ENCODE measurements at places on chromosomes 5 and 9.

DNA sequence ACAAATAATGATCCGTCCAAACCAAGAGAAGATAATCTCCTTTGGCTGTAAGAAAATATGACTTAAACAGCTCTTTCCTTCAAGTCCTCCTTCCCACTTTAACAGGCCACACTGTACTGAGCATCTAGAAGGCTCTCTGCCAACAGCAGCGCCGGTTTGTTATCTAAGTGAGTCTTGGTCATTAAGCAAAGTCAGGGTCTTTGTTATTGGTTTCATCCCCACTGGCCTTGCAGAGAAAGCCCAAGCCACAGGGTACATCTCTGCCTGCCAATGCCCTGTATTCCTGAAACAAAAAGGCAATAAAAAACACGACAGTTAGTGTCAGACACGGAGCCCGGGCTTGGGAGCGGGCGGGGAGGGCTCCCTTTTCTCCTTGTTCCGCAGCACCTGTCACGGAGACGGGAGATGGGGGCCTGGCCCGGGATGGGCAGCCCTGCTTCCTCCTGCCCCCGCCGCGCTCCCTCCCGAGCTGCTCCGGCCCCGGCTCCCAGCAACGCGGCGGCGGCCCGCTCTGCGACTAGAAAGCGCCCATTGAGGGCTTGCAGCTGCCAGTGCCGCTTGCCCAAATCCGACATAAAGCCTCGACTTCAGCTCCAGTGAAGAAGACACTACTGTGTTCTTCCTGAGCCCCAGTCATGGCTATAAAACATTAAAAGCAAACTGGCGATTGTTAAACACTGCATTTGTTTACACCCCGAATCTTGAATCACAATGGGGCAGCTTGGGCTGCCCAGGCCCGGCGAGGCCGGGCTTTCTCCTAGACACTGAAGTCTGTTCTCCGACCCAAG, 28.1 kb upstream of the PIK3R1 start:
- no peak for DNase-seq

DNA sequence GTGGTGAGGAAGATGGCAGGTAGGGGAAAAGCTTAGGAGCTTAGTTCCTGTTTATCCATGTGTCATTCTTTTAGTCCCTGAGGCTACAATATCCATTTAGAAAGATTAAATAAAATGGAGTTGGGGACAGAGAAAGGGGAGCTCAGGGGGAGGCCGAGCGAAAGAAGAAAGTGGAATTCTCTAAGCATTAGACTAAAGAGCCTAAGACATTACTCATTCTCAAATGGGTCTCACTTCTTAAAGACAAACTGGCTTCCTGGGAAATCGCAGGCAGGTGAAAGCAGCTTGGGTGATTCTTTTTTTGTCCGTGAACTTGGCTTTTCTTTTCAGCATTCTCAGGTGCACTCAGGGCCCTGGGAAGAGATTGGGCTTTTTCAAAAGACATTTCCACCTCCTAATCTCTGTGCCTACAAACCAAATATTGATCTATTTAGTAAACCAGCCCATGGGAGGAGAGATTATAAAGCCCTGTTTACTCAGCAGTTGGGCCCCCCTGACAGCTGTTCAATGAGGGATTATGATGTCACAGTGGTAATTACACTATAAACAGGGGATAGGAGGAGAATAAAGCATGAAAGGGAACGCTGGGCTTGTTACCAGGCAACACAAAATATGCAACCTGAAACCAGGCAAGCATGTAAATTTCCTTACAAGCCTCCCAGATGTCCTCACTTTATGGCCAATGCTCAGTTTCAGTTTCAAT, 584.0 kb downstream of the ACTL7B start:
- peak; percentile 98 for DNase-seq

- DNase-seq, result no peak
Measured at GRCh38 chr9:86389628-86390027, 35.4 kb upstream of the TUT7 start.

DNA sequence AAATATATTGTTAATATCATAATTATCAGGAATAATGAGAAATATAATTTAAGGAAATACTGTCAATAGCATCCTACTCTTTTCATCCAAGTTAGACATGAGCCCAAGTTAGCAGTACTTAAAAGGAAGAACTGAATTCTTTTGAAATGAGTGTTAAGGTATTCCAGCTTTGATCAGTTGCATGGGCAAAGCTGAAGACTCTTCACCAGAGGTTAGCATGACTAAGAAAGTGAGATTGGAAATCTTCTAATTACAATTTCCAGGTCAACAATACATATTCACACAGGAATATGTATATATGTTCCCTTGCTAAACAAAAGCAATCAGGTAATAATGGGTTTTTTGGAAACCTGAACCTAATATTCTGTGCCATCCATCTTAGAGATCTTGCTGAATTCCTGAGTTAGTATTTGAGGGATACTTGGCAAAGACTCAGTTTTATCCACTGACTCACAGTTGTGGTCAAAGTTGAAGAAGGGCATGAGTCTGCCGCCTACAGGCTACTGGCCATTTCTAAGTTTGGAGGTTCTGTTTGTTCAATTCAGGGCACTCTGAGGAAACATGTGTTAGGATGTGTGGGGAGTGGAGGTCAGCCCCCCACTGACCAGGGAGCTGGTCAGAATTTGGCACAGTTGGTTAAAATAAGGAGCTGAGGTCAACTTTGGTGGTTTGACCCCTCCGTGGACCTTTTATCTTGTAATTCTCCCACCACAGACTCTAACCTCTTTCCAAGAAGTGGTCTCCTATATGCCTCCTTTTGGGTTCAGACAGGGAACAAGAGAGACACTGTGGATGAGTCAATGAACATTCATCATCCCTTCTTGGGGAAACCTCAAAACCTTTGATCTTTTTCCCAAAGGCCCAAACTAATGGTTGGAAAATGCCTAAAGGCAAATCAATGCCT, 118.3 kb downstream of the PIK3R1 start:
- DNase-seq, result no peak

GRCh38 chr5:157870837-157871834, 12.2 kb upstream of the CLINT1 start:
- DNase-seq, result no peak

GRCh38 chr5:159786901-159787691, 129.2 kb upstream of the ADRA1B start:
- no peak for DNase-seq

- DNase-seq, result no peak
Measured at GRCh38 chr9:14909181-14909580, 1.0 kb downstream of the FREM1 start.

- no peak for DNase-seq
Measured at GRCh38 chr9:133253268-133253667, 21.7 kb downstream of the ABO start.

GRCh38 chr9:129783516-129784361, 19.2 kb upstream of the TOR1B start:
- DNase-seq, result peak; percentile 42

GRCh38 chr5:135038205-135038812, 4.3 kb upstream of the PITX1 start:
- DNase-seq, result no peak

GRCh38 chr9:83431101-83432060, 106.8 kb downstream of the FRMD3 start:
- no peak for DNase-seq

GRCh38 chr5:16929831-16930230, 6.3 kb downstream of the MYO10 start:
- DNase-seq, result no peak

- peak; percentile 69 for DNase-seq
Measured at GRCh38 chr9:21812946-21813568, 10.6 kb downstream of the MTAP start.

DNA sequence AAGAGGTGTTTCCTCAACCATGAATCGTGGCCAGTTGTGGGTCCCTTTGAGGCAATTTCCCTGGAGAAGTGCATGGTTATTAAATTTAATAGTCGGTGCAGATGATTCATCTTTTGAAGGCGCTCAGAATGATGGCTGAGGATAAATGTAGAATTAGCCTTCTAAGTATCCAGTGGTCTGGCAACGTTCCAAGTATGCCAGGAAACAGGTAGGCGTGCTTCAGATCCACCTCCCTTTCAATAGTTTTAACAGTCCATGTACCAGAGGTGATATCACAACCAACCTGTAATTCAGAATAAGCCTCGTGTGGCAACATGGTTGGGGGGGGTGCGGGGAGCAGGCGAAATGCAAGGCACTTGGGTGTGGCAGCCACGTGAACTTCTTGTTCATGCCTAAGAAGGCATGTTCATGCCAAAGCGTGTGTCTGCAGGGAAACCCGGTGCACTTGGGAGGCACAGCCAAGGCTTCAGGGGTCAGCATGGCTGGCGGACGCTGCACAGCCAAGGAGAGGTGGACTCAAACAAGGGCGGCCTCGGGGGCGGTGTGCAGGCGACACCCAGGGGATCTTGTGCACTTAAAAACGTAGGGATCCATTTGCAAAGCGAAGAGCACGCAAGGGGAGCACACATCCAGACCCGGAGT, 5.2 kb upstream of the NKD2 start:
- peak; percentile 88 for DNase-seq

GRCh38 chr5:124373883-124374282, 372.6 kb downstream of the ZNF608 start:
- no peak for DNase-seq

GRCh38 chr9:113368982-113369854, 7.6 kb downstream of the HDHD3 start:
- no peak for DNase-seq

DNA sequence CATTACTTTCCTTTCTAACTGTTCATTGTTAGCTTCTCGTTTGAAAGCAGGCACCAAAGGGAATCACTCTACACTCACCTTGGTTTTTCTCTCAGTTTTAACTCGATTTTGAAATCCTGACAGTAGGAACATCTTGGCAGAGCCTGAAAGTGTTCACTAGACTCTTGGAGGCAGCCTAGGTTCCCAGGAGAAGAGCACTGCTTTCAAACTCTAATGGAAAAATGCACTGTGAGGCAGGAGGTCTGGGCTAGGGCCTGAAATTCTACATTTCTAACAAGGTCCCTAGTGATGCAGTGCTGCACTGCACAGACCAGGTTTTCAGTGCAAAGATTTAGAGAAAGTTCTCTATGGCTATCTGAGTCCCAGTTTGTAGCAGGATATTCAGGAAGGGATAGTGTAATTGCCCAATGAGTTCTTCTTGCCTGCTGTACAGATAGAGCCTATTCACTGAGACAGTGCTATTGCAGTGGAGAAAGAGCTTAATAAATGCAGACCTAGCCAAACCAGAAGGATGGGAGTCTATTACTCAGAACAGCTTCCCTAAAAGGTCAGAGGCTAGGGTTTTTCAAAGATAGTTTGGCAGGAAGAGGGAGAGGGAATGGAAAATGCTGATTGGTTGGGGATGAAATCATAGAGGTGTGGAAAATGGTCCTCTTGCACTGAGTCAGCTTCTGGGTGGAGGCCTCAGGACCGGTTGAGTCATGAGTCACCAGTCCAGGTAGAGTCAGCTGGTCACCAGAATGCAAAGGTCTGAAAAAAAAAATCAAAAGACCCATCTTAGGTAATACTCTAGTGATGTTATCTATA, 153.9 kb downstream of the GPBP1 start:
- no peak for DNase-seq

GRCh38 chr5:62475072-62475471, 62.5 kb downstream of the IPO11 start:
- no peak for DNase-seq

DNA sequence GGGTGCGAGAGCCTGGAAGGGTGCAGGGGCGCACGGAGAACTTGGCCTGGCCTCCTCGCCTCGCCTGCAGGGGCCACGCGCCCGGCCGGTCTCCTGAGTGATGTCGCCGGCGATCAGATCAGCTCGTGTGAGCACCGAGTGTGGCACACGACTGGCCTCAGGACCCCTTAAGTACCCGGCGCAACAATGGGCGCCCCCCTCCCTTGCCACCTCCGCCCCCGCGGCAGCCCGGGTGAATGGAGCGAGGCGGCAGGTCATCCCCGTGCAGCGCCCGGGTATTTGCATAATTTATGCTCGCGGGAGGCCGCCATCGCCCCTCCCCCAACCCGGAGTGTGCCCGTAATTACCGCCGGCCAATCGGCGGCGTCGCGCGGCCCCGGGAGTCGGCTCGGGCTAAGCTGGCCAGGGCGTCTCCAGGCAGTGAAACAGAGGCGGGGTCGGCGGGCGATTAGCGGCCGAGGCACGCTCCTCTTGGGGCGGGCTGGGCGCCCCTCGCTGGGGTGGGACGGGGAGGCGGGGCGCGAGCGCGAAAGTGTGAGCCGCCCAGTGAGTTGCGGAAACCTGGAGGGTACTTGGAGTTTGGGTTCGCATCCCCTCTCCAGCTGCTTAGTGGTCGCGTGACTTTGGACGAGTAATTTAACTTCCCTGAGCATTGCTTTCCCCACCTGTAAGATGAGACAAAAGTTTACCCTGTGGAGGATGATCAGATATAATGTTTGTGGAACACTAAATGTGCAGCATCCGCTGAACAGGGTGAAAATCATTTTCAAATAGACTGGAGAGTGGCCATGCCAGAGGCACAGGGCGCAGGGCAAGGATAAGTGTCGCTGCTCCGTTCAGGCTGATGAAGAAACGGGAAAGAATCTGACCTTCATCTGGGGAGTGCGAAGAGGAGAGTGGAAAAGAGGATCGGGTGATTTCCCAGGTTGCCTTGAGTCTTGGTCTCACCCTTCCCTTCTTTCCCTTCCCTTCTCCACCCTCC, at the start of gene NEUROG1:
TSS of gene NEUROG1 (minus strand) at position 145 of the 982 bp plus-strand sequence. CDS start 274 bp downstream, outside the sequence.
- no peak for DNase-seq

- no peak for DNase-seq
Measured at GRCh38 chr5:164356790-164357189, 851.4 kb downstream of the MAT2B start.

DNA sequence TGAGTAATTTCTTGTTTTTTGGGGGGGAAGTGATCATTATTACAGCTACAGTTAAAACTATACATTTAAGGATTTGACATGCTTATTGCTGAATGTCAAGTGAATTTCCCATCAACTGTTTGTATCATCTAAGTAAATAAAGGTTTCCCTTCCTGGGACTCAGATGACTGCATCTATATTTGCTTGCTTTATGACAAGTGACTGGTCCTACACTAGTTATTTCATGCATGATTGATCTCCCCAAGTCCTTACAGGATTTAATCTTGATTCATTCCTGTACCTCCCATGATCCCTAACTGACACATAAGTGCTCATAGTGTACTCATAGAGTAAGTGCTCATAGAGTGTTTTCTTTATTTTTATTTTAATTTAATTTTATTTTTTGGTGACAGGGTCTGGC, 2.8 kb downstream of the TXNDC8 start:
- no peak for DNase-seq

DNA sequence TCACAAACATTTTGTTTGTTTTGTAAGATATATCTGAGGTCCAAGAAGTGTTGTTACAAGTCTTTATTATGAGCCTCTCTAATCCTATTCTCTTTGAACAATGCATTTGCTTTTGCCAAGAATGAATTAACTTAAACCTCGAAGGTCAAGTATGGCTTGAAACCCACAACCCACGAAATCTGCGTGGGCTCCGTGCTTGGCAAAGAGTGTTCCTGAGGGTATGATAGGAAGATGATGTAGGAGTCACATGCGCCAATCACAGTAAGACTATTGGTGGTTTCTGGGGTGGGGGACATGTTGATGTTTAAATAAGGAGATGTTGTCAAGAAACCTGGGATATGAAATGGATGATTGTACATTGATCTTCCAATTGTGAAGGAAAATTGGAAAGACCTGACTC, 330.8 kb upstream of the RFX3 start:
- DNase-seq, result no peak

- DNase-seq, result no peak
Measured at GRCh38 chr5:110021251-110021650, 331.5 kb downstream of the MAN2A1 start.

- no peak for DNase-seq
Measured at GRCh38 chr5:111394586-111394985, 117.7 kb downstream of the STARD4 start.
